Stimulated activated CD8-positive, alpha-beta memory T cell treated with anti-CD3 and anti-CD28 coated beads, Interleukin-15, amount 100 ng/mL, for 48 hours (primary cell): ENCODE measurements at places on chromosomes 6 and 20.
A peak's percentile ranks its signal among the peaks of the same experiment; 100 is the strongest.

DNA sequence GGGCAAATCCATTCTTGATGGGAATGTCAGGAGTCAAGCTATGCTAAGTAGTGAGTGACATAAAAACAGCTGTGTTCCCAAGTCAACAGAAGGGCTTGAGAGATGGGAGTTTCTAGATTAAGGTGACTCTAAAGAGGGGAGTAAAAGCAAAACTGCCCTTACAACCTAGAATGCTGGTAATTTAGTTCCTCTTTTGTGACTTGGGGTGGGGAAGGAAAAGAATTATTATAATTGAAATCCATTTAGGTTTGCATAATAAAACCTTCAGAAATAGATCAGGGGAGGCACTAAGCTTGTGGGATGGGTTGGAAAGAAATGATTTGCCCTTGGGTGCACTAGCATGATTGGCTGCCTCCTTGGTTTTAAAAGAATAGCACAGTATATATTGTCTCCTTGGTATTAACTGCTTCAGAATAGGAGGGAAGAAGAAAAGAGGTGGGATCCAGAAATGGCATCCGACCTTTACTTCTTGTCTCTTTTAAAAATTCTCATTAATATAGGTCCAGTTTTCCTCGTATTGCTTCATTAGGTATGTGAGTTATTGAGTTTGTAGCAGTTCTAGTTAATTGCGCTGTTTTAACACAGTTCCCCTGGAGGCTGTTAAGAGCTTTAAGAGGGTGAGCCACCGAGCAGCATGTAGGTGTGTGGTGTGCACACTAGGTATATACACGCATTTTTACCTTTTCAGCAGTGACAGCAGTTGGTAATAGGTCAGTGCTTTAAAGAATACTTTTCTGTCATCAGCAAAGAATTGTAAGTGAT is 95.3 kb upstream of the VSTM2L start:
- no peak for DNase-seq

GRCh38 chr6:36930483-36930882 is 24.1 kb upstream of the PI16 start:
- no peak for DNase-seq

DNA sequence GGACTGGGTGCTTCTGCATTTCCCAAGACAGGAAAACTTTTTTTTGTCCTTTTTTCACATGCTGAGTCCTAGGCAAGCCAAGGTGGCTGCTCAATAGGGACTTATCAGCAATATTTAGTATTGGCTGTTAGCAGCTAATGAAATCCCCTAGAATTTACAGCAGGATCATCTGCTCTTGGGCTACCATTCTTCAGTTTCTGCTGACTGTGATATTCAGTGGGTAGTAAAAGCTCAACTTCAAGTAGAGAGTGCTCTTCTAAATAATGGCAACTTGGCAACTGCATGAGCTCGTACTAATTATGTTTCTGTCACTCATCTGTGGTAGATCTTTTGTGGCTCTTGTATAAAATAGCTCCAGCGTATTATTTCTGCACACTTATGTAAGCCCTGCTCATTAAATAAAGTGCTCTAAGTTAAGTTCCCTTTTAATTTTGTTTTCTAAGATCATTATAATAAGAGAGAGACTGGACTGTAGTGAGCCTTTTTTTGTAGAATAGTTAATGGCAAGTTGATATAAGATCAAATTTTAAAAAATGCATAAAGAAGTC is 110.3 kb downstream of the SLC35F1 start:
- no peak for DNase-seq

GRCh38 chr6:134170844-134171243 is 118.4 kb upstream of the SLC2A12 start:
- no peak for DNase-seq

DNA sequence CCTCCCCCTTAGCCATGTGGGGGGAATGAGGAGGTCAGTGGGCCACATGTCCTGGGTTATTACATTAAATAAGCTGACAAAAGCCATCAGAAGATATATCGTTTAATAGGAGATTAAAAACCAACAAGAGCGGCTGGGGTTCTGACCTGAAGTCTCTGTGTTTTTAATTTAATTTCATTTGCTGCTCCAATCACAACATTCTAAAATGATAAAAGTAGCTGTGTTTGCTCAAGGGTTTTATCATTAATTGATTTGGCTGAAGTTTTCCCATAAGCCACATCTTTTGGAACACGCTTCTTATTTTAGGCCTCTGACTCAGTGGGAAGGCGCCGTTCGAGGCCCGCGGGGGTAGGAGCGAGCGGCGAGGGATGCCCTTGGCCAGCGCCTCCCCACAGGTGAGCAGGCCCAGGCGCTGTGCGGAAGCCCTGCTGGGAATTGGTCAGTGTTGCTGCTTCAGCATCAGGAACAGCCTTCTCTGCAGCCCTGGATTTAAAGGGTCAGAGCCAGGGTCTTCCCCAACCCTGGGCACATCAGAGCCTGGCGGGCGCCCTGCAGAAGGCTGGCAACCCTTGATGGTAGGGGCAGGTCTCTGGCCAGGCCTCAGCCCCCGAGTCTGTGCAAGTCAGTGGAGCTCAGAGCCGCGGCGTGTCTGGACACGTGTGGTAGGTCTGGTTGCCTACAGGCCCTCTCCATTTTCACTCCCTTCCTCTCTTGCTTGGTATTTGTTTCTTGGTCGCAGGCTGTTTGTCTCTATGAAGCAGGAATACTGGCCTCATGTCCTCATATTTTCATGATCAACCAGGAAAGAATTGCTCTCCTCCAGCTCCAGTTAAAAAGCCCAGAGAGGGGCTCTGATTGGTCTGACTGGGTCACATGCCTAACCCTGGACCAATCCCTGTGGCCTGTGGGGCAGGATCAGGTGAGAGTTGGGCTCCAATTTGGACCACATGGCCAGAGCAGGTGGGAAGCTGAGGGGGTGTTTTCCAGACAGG is 30.9 kb upstream of the MLN start:
- no peak for DNase-seq

DNA sequence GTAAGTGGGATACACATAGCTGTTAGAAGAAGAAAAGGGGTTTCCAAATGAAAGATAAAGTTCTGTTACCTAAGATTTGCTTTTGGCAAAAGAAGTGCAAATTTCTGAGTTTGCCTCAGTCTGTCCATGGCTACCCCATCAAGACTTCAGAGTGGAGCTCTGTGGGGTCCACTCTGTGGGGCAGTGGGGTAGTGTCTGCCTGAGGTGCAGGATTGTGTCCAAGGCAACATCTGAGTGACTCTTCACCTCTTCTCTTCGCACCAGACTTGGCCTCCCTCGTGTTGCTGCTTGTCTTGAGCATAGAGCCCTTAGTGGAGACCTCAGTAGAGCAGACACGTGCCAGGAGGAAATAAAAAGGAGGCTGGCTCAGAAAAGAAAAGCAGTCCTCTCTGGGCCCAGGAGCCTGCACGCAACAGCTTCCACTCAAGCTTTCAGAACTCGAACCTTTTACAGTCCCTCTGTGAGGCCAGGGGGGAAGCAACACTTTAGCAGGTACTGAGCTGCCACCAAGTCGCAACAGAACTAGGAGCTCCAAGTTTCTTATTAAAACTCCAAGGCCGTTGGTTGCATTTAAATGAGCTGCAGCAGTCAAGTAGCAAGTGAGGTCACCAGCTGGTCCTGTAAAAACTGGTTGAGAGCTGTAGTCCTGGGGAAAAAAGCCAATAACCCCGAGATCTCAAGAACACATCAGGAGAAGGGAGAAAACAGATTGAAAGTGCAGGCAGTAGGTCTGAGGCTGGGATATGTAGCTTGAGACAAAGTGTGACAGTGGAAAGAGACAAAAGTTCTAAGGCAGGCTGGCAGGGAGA is 413.5 kb downstream of the CDC5L start:
- DNase-seq, result no peak

DNA sequence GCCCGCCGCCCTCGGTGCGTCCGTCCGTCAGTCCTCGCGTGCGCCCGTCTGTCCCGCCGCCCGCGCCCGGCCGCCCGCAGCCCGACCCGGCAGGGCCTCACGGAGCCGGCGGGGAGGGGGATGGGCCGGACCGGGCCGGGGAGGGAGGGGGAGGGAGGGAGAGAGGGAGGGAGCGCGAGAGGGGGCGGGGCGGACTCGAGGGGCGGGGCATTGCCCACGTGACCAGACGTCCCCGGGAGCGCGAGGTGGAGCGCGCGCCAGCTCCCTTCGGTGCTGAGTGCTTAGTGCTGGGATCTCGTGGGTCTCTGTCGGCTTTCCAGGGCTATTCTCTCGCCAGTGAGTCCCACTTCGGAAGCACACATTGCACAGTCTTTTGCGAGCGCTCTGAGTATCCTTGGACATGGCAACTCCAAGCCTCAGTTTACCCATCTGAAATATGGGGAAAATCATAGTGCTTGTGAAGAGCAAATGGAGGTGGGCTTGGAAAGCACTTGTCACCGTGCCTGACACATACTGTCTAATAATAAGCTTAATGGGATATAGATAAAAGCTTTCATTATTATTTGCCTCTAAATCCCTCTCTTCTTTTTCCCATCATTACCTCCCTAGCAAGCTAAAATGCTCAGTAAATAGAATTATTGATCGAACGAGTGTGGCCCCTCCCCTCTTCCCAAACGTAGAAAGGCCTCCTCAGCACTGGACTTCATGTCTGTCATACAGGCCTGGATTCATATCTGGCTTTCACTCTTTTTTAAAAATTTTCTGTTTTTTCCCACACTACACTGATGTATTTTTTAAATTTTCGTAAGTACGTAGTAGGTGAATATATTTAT is at the start of gene NCOA6:
TSS of gene NCOA6 (minus strand) at position 122 of the 833 bp plus-strand sequence. CDS start 43,296 bp downstream, outside the sequence.
- peak; percentile 74 for DNase-seq

DNA sequence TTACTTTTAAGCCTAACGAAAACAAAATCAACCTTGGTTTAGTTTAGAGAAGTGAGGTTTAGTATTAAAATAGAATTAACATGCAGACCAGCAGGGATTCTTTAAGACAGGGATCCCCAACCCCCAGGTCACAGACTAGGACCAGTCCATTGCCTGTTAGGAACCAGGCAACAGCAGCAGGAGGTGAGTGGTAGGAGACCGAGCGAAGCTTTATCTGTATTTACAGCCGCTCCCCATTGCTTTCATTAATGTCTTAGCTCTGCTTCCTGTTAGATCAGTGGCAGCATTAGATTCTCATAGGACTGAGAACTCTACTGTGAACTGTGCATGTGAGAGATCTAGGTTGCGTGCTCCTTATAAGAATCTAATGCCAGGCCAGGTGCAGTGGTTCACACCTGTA is 225.9 kb downstream of the NKAIN2 start:
- DNase-seq, result no peak

GRCh38 chr20:49186535-49187329 is 1.4 kb downstream of the STAU1 start:
- DNase-seq, result peak; percentile 47

- peak; percentile 67 for DNase-seq
Measured at GRCh38 chr6:26240157-26241032, 124.6 kb upstream of the BTN3A2 start.

GRCh38 chr6:168216117-168216516 is 103.5 kb downstream of the DACT2 start:
- DNase-seq, result no peak

- no peak for DNase-seq
Measured at GRCh38 chr6:11245381-11246256, 13.2 kb upstream of the NEDD9 start.

DNA sequence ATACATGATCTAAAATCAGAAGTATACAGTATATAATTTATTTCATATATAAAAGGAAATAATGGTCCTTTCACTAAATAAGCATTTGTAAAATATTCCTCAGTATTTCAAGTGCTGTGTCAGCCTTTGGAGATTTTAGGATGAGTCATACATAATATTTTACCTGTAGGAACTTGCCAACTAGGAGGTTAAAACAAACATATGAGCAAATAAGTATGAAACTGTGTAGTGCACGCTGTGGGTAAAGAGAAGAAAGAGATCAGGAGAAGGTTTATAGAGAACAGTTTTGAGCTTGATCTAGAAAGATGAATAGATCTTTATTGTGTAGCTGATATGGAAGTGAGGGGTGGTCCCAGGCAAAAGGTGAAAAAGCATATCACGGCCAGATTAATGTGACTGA is 169.9 kb upstream of the RNF217 start:
- DNase-seq, result no peak

DNA sequence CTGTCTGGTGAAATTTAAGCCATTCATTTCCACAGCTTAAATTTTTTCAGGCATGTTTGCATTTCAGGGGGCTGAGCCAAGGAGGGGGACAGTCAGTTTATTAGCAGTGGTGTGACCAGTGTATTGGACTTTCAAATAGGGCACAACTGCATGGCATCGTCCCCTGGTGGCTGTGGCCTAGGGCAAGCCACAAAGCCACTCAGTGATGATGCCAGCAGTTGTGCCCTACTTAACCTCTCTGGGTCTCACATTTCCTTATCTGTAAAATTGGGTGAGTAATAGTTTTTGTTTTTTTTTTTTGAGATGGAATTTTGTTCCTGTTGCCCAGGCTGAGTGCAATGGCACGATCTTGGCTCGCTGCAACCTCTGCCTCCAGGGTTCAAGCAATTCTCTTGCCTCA is 48.0 kb downstream of the CDC5L start:
- DNase-seq, result no peak

- no peak for DNase-seq
Measured at GRCh38 chr6:1014431-1014807, 297.5 kb upstream of the FOXQ1 start.

DNA sequence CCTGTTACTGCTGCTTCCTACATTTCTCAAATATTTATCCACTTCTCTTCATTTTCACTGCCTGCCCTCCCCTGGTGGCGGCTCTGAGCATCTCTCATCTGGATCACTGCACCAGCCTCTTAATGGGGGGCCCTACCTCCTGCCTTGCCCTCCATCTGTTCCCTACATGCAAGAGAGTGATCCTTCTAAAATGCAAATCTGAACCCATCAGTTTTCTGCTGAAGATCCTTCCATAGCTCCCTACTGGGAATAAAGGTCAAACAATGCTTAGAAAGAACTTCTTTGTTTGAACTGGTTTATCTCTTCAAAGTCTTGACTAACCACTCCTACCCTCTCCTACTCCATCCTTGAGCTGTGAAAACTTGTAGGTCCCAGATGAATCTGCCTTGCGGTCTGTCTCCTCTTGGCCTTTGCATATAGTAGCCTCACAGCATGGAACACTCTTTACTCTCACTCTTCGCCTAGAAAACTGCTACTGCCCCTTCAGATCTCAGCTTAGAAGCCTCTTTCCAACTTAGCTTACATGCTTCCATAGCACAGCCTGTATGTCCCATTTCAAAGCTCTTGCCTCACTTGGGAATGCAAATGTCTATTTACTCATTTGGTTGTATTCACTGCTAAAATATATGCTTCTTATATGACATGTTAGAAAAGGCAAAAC is 119.3 kb downstream of the QRSL1 start:
- DNase-seq, result no peak

DNA sequence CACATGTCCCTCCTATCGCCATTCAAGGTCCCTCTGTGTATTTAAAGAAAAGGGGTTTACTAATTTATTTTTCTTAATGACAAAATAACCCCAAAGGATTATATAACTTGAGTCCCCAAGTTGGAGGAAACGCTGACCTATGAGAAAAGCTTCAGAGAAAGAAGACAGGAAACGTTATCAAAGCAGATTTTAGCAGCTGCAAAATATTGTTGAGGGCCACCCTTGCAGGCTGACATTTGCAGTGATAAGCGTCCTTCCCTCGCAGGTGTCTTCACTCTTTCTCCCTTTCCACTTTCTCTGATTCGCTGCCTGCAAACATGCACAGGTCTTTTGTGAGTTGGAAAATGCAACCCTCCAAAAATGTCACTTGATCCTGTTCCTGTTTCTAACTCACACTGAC is 103.2 kb upstream of the RIPOR2 start:
- no peak for DNase-seq
